Glutamatergic neuron (in vitro differentiated cells): ENCODE measurements at places on chromosomes 3 and 15. TPM values are rescaled to one million over a fixed set of nuclear protein-coding genes. Genes with fewer than 3 reads are reported as not detected.

The BNC1 gene
- total RNA-seq = 1.1 TPM

The CPLX3 gene
- 0.32 TPM for total RNA-seq

The SLC22A14 gene
- total RNA-seq = 0.93 TPM

The SLC27A2 gene
- total RNA-seq = not detected

The FEZF2 gene
- total RNA-seq = 0.49 TPM

The MESP2 gene
- total RNA-seq = not detected

The DUOX2 gene
- total RNA-seq = not detected

The ZNF860 gene
- not detected for total RNA-seq

The FBXW12 gene
- 0.66 TPM for total RNA-seq

The TP63 gene
- not detected for total RNA-seq

The RARRES1 gene
- 1.7 TPM for total RNA-seq

The GOLGA8J gene
- not detected for total RNA-seq

The COPS2 gene
- total RNA-seq = 71.8 TPM

The AQP9 gene
- not detected for total RNA-seq

The KLHL25 gene
- 45.1 TPM for total RNA-seq

The SLC51B gene
- not detected for total RNA-seq

The AADACL2 gene
- not detected for total RNA-seq

The P3H2 gene
- total RNA-seq = 28.6 TPM

The SERPINI2 gene
- total RNA-seq = not detected

The FGF12 gene
- total RNA-seq = 33.1 TPM

The IGSF10 gene
- total RNA-seq = 0.05 TPM

The ITIH1 gene
- not detected for total RNA-seq

The B4GALT4 gene
- 24.3 TPM for total RNA-seq

The LRRIQ4 gene
- 0.29 TPM for total RNA-seq

The IL17RC gene
- total RNA-seq = 41.9 TPM

The TMEM212 gene
- not detected for total RNA-seq

The CPN2 gene
- not detected for total RNA-seq

The GATM gene
- total RNA-seq = 51.2 TPM

The MME gene
- 6.6 TPM for total RNA-seq

The CNTN3 gene
- 2.2 TPM for total RNA-seq

The NR2E3 gene
- 0.69 TPM for total RNA-seq

The ZDHHC23 gene
- total RNA-seq = 1.6 TPM
